ENCODE measurements at places on chromosomes 4 and X.

DNA sequence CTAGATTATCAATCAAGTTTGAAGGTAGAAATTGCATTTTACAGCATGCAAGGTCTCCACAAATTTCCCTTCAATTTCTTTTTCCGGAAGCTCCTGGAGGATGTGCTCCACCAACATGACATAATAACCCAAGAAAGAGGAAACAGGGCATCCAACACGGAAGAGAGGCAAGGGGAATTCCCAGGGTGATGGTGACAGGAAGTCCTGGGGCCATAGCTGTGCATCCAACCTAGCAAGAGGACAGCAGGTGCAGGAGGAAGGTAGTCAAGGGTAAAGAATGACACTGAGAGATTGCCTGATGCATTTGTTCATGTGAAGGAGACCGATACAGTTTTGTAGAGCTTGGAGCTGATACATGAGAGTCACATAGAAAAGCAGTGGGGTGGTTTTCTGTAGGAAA, 115.7 kb upstream of the LSM6 start:
- no peak for DNase-seq

- no peak for DNase-seq
Observed at GRCh38 chr4:75671802-75672421, 1.3 kb downstream of the G3BP2 start.

DNA sequence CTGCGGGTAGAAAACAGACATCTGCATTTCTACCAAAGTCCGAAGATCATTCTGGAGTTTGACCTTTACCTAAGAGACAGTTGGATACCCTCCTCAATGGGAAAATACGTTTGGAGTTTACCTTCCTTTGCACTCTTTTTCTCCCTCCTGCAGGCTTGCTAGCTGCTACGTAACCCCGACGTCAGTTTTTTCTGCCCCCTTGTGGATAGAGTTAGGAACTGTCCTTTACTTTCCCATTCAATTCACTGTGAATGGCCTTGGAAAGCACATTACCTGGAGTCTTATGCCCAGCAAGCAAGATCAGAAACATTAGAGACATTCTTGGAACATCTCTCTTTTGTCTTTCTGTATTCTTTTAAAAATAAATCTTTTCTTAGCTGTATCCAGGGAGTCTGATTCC, 250.7 kb downstream of the NAP1L3 start:
- no peak for DNase-seq

DNA sequence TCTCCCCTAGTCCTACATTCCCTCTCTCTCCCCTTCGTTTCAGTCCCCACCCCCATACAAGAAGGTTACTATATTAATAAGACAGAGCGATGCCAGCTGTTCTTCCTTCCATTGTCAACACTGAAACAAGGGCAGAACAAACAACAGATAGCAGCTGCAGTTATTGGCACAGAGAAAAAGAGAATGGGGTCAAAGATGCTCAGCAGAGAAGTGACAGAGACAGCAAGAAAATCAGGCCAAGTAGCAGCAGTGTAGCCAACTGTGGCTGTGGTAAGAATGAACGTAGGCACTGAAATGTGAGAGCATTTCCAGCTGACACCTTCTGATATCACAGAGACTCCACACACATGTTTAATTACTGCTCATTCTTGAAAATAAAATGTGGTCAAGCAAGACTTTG, 641.8 kb downstream of the FSTL5 start:
- no peak for DNase-seq

- DNase-seq: no peak
Observed at GRCh38 chr4:147969573-147970385, 237.9 kb downstream of the ARHGAP10 start.

- DNase-seq: no peak
Observed at GRCh38 chrX:53330331-53330730, 48.9 kb upstream of the IQSEC2 start.

- DNase-seq: no peak
Observed at GRCh38 chr4:89800012-89800516, 36.9 kb downstream of the SNCA start.

DNA sequence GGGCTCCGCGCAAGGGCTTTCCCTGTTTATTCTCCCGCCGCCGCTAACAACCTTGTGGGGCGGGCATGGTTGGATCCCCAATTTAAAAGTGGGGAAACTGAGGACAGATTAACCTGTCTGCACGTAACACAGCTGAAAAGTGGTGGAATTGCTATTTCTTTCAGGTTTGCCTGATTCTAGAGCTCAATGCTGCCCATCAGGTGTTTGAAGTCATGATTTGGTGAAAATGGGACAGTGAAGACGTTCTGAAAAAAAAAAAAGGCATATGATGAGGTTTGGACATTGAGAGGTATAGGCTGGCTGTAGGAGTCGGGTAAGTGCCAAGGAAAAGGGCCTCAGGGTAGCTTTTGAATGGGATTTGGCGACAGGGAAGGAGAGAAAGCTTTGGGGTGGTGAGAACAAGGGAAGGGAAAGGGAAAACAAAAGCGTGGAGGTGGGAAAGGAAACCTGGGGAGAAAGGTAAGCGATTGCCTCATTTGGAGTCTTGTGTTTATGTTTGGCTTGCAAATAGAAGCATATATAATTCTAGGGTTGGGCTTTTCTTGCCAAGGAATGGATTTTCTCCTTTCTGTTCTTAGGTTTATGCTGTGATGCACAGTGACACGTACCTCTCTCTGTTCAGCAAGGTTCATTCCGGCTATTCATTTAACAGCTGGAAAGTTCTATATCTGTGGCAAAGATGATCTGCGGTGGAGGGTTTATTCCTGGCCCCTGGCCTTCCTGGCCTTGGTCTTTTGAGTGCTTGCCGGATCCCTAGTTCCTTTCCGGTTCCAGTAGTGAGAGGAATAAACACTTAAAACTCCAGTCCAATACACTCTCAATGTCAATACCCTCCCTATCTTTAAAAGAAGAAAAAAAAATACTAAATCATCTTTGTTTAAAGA, 2.4 kb upstream of the STIM2 start:
- no peak for DNase-seq

DNA sequence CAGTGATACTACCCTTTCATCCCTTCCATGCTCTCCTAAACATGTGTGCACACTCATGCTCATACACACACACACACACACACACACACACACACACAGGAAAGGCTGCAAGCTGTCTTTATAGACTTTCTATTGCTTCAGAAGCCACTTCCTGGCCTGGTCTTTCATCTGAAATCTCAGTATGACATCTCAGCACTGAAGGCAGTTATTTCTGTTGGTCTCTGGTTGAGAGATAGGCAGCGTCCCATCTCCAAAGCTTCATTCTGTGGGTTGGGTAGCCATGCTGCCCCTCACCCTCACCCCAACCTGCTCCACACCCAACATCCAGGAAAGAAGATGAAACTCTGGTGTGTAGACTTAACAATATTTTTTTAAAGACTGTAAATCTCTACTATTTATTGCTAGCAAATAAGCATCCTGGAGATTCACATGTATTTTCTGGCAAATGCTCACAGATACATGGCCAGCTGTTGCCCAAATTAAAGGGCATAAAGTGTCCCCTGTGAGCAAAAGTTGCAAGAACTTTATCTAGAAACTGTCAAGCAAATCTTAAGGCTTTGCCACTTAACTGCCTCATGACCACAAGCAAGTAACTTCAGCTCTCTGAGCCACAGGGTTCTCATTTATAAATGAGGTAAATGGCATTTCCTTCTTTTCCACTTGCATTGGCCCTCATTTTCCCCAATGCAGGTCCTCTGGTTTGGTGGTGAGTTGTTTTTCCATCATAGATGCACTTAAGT, 189.8 kb upstream of the AFF2 start:
- DNase-seq: no peak

DNA sequence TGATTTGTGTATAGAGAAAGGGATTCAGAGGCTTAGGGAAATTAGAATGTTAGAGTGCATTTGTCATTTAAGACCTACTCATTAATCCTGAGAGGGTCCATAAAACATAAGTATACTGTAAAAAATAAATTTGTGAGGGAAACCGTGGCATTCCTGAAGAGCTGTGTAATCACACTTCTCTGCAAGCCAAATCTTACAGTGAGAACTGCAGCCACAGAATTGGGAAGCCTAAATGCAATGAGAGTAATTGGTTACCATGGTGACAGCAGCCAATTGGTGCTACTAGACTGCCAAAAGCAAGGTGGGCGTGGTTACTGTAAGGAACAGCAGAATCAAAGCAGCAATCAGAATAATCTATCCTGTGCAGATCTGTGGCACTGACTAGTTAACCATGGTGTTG, 345.2 kb upstream of the GRID2 start:
- no peak for DNase-seq

GRCh38 chr4:93825551-93826216, 2.9 kb upstream of the ATOH1 start:
- no peak for DNase-seq

DNA sequence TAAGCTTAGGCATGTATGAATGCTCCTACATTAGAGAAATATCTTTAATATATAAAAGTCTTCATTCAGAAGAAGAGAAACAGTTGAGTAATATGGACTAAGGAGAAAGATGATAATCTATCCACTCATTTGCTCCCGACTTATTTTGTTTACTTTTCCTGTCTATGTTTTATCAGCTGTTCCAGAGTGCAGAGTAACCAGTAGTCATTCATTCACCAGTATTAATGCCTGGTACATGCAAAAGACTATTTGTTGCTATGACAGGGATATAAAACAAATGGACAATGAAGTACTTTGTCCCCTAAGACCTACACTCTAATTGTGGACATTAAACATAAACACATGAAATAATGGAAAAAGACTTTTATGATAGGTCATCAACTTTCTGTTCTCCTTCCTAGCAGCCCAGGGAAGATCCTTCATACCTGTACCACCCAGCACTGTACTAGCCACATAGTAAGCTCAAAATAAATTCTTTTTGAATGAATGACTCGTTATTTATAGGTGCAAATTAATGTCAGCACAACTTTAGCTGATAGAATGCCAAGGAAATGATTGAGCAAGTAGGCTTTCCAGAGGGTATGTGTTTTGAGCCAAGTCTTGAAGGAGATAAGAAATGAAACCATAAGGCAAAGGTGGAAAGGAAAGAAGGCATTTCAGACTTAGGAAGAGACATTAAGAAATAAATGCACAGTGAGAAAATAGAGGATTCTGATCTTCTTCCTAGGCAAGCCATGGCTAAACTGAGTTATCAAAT, 45.0 kb upstream of the IL13RA1 start:
- no peak for DNase-seq

GRCh38 chr4:4695497-4695896, 153.6 kb upstream of the STX18 start:
- DNase-seq: no peak

DNA sequence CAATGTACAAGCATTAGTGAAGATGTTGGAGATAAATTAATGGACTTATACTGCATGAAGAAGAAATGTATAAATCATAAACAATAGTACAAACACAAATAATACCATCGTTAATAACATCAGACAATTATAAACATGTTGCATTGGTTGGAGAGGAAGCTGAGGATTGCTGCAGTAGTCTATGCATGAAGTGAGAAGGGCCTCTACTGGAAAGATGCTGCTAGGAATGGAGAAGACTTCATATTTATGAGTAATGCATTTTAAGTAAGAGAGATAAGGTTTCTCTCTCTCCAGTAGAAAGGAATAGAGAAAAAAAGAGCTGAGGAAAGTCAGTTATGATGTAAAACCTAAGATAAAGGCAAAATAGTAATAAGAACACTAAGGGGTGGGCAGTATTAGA, 247.8 kb downstream of the GRID2 start:
- no peak for DNase-seq

- DNase-seq: no peak
Observed at GRCh38 chr4:158588777-158589176, 67.1 kb downstream of the RXFP1 start.

DNA sequence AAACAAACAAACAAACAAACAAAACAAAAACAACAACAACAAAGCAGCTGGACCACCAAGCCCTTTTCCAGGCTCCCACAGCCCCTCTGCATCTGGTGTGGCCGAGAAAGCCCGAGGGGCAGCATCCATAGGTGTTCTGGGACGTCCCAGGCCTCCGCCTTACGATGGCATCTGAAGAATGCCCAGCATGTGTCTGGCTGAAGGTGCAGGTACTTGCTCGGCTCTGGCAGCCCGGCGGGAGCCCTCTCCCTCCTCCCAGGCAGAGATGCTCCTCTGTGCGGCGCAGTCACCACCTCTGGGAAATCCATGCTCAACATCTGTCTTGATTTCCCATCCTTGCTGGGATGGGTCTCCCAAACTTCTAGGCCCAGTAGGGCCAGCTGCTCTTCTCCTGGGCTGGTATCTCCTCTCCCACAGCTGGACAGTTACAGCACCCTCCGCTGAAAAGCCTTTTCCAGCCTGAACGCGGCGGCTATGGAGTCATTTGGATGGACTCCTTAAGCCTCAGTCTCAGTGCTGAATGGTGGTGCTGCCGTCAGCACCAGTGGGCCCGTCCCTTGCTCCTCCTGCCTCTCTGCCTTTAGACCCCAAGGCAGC, 4.3 kb downstream of the PSAPL1 start:
- DNase-seq: peak; percentile 6

DNA sequence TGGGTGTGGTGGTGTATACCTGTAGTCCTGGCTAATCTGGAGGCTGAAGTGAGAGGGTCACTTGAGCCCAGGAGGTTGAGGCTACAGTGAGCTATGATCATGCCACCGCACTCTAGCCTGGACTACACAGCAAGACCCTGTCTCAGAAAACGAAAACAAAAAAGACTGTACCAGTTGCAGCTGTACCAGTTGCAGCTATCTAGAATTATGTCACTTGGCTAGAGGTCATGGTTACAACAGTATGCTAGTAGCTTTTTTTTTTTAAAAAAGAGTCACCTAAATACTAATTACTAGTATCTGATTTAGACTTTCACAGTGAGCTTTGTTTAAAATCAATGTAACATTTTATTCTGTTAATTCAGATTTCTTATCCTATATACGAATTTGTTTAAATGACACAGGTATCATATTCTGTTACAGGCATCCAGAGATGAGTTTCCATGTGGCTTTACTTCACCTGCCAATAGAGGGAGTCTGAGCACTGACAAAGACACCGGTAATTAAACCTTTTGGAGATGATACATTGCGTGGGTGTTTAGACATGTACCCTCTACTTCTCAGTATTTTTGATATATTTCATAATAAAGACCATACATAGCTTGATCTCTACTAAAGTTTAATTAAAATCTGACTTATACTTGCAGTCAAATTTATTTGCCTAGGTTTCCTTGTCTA, 100.2 kb upstream of the IL13RA1 start:
- no peak for DNase-seq

DNA sequence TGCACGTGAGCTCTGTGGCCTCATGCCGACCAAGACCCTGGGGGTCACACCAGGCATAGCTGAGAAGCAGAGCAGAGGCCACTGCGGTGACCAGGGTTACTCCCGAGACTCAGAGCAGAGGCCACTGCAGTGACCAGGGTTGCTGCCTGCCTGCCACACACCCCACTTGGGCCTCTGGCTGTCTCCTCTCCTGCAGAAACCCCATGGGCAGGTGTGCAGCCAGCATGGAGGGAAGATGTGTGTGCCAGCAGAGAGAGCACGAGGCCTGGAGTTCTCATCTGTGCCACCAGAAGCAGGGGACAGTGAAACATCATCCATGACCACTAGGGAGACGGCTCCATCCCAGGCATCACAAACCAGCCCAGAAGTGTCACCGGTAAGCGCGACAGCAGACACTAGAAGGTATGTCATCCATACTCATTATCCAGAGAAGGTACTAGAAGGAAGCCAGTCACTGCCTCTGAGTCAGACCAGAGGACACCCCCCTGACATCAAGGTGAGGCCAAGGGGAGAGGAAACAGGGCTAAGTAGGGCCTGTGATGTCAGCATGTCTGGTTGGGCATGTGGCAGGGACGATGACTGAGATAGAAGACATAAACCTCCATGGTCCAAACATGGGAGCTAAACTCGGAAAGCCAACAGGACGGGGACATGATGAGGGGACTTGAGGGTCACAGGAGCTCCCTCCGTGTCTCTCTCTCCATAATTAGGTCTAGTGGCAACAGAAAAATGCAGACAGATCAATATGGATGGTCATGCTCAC, 24.2 kb upstream of the SPON2 start:
- DNase-seq: no peak

All from left ventricle myocardium inferior (tissue), 1 donor.